ENCODE measurements at places on chromosomes 16 and 17.

- DNase-seq = no peak
Measured at GRCh38 chr16:30715750-30716445, 16.9 kb downstream of the SRCAP start.

GRCh38 chr17:57405491-57406072 lies 149.3 kb downstream of the MSI2 start:
- DNase-seq = no peak

GRCh38 chr16:14538604-14539003 lies 91.5 kb downstream of the PARN start:
- DNase-seq = no peak

DNA sequence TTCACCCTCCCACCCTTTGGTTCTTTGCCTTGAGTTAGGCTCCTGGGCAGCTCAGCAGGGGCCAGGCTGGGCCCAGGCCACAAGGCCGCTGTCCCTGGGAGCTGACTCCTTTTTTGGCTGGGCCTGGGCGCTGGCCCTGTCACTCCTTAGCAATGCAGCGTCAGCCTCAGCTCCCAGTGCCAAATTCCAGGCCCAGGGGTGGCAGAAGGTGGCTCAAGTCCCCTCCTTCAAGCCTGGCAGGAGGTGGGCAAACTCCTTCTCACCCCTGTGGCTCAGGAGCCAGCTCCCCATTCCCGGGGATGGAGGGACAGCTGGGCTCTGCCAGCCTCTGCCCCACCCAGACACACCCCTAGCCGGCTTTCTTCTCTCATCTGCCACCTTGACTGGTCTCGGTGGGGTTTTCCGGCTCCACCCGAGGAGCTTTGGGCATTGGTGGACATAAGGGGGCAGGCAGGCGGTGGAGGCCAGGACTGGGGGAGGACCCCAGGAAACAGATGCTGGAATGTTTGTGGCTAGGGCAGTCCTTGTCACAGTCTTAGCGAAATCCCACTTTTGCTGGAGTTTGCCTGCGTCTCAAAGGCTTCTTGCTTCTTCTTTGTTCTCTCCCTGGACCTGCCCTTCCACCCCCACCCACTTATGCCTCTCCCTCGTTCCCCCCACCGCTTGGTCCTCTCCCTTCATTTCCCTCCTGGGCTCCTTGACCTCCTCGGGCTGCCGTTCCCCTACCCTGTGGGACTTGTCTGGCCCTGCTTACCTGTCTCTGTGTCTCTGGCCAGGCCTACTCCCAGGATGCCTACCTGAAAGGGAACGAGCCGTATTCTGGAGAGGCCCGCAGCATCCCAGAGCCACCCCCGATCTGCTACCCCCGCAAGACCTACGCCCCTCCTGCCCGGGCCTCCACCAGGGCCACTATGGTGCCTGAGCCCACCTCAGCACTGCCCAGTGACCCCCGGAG lies 37.4 kb downstream of the ARHGAP23 start:
- DNase-seq = no peak

- DNase-seq = peak; percentile 86
Measured at GRCh38 chr16:77171745-77172635, 19.0 kb upstream of the MON1B start.

DNA sequence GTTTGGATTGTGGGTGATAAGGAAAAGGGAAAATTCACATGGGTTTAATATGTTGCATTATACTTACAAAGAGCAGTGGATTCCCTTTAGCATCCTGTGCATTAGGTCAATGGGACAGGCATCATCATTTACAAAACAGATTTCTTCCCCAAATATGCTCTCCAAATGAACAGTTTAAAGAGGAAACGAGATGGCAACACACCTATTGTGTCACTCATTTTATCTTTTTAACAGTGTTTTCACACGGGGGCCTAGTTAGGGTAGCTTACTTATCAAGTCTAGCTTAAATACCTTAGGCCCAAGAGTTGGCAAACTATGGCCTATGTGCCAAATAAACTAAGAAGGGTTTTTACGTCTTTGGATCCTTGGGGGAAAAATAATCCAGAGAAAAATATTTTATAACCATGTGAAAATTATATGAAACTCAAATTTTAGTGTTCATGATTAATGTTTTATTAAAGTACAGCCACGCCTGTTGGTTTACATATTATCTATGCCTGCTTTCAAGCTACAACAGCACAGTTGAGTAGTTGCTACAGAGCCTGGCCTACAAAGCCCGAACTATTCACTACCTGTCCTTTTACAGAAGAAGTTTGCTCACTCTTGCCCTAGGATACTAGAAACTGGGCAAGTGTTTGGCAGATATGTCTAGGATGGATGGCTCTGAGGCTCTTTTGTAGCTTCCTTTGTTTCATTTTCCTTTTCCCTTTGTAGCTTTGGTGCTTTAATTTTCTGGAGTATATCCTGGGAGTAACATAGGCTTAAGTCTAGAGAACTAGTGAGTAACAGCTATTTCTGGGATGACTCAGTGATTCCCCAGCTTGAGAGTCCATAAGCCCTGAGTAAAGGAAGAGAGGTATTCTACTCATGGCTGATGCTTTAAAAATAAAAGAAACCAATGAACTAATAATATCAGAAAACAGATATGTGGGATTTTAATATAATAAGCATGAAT lies 12.4 kb downstream of the NUP93 start:
- no peak for DNase-seq

- peak; percentile 81 for DNase-seq
Measured at GRCh38 chr17:5019475-5019956, 15.7 kb downstream of the SLC52A1 start.

All from Karpas-422 (cell line).